ENCODE measurements at places on chromosomes 13 and 19. TPM values are rescaled to one million over a fixed set of nuclear protein-coding genes. Genes with fewer than 3 reads are reported as not detected.

DNA sequence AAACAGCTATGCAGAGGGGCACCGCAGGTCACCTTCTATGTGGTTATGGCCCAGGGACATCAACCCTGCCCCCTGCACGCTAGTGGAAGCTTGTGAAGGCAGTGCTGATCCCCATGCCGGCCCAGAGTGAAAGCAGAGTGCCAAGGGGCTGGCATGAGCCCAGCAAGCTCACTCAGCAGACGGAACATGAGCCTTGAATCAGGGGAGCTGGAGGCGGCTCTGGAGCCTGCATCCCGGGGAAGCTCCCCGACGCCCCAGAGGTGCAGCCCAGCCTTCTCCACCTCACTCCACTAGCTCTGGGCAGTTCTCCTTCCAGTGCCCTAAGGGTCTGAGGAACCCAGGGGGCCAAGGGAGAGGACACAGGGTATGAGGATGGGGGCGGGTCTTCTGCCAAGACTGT, 19.0 kb upstream of the ISYNA1 start:
- peak overlapping the region; percentile 88 for H3K27ac ChIP-seq
- H3K27me3 ChIP-seq: no peaks in the 10 kb centered on the region
- no peak overlapping the region for H3K4me3 ChIP-seq

- H3K4me3 ChIP-seq: no peak overlapping the region
- H3K27me3 ChIP-seq: peaks cover 2% of the 10 kb centered on the region
- no peaks in the 10 kb centered on the region for H3K36me3 ChIP-seq
- H3K27ac ChIP-seq: no peak overlapping the region
- no peaks in the 10 kb centered on the region for H3K4me1 ChIP-seq
- DNase-seq: no peak
These were observed 6.0 kb upstream of the SYT5 start for GRCh38 chr19:55186080-55186479.

GRCh38 chr19:46493236-46494145, 2.2 kb downstream of the PNMA8B start:
- peaks cover 60% of the 10 kb centered on the region for H3K27me3 ChIP-seq
- DNase-seq: peak; percentile 71
- H3K27ac ChIP-seq: peak overlapping the region; percentile 41
- no peaks in the 10 kb centered on the region for H3K36me3 ChIP-seq
- H3K4me1 ChIP-seq: no peaks in the 10 kb centered on the region

NKPD1 gene
- total RNA-seq: 0.06 TPM

DNA sequence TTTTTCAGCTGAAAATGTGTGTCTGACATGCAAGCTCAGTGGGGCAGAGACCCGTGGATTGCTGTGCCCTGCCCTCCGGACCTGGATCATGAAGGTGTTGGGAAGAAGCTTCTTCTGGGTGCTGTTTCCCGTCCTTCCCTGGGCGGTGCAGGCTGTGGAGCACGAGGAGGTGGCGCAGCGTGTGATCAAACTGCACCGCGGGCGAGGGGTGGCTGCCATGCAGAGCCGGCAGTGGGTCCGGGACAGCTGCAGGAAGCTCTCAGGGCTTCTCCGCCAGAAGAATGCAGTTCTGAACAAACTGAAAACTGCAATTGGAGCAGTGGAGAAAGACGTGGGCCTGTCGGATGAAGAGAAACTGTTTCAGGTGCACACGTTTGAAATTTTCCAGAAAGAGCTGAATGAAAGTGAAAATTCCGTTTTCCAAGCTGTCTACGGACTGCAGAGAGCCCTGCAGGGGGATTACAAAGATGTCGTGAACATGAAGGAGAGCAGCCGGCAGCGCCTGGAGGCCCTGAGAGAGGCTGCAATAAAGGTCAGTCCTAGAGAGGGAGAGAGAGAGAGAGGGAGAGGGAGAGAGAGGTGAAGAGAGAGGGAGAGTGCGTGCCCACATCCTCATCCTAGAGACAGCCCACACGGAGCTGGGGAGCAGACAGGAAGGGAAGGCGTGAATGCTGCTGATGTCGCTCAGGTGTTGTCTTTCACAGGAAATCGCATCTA, 5.1 kb upstream of the DCUN1D2 start:
- H3K4me1 ChIP-seq: peaks cover 40% of the 10 kb centered on the region
- H3K27me3 ChIP-seq: no peaks in the 10 kb centered on the region
- peak overlapping the region; percentile 2 for H3K4me3 ChIP-seq
- H3K36me3 ChIP-seq: peaks cover 3% of the 10 kb centered on the region
- DNase-seq: no peak

GRCh38 chr13:88031980-88032559, 360.9 kb downstream of the SLITRK5 start:
- no peak for DNase-seq
- no peak overlapping the region for H3K4me3 ChIP-seq
- no peaks in the 10 kb centered on the region for H3K4me1 ChIP-seq
- no peaks in the 10 kb centered on the region for H3K36me3 ChIP-seq
- no peaks in the 10 kb centered on the region for H3K27me3 ChIP-seq

CBLC gene
- 0.34 TPM for total RNA-seq

FBXO27 gene
- total RNA-seq: 0.42 TPM

PABPC3 gene
- total RNA-seq: not detected

- DNase-seq: no peak
- H3K4me3 ChIP-seq: no peak overlapping the region
- no peaks in the 10 kb centered on the region for H3K4me1 ChIP-seq
These were observed 24.6 kb upstream of the TEX29 start for GRCh38 chr13:111295886-111296285.

All from psoas muscle (tissue), 8 donors.